Hypothalamus (tissue), 51 donors: ENCODE measurements at places on chromosomes 7 and 10.

DNA sequence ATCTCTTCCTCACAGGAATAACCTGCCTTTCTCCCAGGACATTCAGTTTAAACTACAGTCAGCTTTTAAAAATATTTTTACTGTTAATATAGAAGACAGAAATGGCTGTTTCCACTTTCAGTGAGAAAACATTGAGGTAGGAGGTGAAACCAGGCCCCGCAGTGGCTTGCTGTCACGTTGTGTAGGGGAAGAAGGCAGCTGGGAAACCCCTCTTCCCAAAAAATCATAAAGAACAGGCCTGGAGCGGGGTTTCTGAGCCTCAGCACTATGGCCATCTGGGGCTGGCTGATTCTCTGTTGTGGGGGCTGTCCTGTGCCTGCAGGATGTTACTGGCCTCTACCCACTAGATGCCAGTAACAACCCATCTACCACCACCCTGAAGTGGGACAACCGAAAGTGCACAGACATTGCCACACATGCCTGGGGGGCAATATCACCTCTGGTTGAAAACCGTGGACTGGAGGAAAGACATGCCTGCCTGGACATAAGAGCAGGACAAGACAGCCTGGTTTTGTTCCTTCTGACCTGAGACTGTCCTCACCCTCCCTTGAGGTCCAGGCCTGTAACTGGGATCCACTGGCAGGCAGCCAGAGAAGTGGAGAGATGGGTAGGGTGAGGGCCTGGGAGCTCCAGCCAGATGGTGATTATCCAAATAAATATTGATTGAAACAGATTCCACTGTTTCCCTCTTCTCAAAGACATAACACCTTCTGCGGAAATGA is 43.9 kb downstream of the KCNH2 start:
- no peak for DNase-seq

GRCh38 chr10:4545062-4545461 is 280.9 kb upstream of the AKR1E2 start:
- no peak for DNase-seq

DNA sequence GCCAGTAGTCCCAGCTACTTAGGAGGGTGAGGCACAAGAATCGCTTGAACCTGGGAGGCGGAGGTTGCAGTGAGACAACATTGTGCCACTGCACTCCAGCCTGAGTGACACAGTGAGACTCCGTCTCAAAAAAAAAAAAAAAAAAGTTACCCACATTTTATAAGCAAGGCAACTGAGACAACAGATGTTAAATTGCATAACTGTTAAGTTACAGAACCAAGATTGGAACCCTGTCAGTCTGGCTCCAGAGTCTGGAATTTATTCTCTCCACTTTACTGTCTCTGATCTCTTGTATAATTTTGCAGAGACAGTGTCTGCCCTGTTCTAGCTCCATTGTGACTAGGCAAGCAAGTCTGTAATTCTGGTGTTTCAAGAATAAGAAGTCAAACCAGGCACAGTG is 6.2 kb upstream of the ITGB1 start:
- DNase-seq = no peak

DNA sequence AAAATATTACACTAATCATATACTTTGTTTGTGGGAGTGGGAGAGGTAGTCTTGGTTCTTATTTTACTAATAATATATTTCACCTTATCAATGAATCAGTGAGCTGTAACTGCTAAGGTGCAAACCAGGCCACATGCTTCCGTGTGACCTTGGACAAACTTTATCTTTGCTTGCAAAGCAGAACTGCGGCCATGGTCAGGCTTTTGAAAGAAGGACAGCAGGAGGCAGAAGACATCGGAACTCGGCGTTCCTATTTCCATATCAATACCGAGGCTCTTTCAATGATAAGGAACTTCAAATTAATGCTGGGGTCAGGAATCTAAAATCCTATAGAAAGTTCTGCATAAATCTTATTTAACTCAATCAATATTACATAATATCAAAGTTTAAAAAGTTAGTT is 491.9 kb upstream of the PFKP start:
- no peak for DNase-seq

GRCh38 chr10:11223507-11224140 is 206.0 kb downstream of the CELF2 start:
- no peak for DNase-seq

DNA sequence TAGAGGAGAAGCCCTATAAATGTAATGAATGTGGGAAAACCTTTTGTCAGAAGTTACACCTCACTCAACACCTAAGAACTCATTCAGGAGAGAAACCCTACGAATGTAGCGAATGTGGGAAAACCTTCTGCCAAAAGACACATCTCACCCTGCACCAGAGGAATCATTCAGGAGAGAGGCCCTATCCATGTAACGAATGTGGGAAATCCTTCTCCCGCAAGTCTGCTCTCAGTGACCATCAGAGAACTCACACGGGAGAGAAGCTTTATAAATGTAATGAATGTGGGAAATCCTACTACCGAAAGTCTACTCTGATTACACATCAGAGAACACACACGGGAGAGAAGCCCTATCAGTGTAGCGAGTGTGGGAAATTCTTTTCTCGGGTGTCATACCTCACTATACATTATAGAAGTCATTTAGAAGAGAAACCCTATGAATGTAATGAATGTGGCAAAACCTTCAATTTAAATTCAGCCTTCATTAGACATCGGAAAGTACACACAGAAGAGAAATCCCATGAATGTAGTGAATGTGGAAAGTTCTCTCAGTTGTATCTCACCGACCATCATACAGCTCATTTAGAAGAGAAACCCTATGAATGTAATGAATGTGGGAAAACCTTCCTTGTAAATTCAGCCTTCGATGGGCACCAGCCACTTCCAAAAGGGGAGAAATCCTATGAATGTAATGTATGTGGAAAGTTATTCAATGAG is 18.9 kb downstream of the RBAK start:
- DNase-seq = no peak

- DNase-seq = no peak
Observed at GRCh38 chr10:98790817-98791216, 344.1 kb upstream of the HPS1 start.

DNA sequence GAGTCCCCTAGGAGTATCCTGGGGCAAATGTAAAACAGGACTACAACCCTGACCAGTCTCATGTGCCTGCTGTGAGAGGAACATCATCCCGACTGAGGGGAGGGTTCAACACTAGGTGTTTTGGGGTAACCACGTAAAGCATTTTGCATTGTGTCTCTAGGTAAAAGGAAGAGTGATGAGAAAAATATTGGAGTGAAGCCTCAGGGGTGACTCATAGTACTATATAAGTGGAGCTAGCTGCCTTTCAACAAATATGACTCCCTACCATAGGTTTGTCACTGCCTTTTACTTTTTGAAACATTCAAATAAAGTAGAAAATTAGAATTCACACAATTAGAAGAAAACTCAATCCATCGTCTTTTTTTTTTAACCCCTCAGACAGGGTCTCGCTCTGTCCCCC is 2.6 kb upstream of the CAMK2G start:
- DNase-seq = no peak

DNA sequence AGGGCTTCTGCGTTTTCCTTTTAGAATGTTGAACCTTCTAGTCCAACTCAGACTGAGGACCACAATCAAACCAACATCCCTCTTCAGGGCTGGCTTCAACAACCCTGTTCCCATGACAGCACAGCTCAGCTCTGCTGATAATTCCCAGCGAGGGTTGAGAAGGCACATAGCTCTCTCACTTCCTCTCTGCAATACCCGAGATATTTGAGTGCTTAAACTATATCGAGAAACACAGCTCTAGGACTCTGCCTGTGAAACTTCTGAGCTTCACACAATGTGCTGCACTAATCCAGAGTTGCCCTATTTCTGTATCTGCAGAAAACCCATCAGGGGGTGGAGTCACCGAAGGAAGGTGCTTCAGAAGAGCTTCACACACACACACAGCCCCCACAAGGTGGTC is 1.6 kb upstream of the ADARB2 start:
- no peak for DNase-seq

- DNase-seq = no peak
Observed at GRCh38 chr10:6928586-6928985, 348.5 kb upstream of the PRKCQ start.
